ENCODE measurements at places on chromosomes 16 and 17. TPM values are rescaled to one million over a fixed set of nuclear protein-coding genes. Genes with fewer than 3 reads are reported as not detected.

The PRAC1 gene
- total RNA-seq = not detected

The SLFN14 gene
- total RNA-seq = not detected

The GLYR1 gene
- 67.3 TPM for total RNA-seq

The ASB16 gene
- not detected for total RNA-seq

The ACTG1 gene
- 1,056 TPM for total RNA-seq

The DOC2A gene
- 1.2 TPM for total RNA-seq

The FAM222B gene
- 22.2 TPM for total RNA-seq

Data from MCF 10A (cell line).